ENCODE measurements at places on chromosomes 16 and 17.

- no peak for DNase-seq
Observed at GRCh38 chr17:72531729-72532128, 410.9 kb downstream of the SOX9 start.

DNA sequence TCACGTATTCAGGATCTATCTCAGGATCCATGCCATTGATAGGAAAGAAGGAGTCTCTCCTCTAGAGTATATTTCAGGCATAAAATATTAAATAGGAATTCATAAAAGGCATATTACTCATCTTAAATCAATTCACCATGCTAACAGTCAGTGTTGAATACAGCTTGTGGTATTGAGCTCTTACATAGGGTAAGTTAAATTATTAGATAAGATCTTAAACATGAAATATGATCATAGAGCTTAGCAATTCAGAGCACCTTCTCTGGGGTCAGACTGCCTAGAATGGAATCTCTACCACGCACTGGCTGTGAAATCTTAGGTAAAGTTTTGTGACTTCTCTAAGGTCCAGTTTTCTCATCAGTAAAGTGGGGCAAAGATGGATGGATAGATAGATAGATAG, 20.7 kb downstream of the MARCHF10 start:
- no peak for DNase-seq

- peak; percentile 92 for DNase-seq
Observed at GRCh38 chr16:21638573-21638975, 13.8 kb downstream of the IGSF6 start.

DNA sequence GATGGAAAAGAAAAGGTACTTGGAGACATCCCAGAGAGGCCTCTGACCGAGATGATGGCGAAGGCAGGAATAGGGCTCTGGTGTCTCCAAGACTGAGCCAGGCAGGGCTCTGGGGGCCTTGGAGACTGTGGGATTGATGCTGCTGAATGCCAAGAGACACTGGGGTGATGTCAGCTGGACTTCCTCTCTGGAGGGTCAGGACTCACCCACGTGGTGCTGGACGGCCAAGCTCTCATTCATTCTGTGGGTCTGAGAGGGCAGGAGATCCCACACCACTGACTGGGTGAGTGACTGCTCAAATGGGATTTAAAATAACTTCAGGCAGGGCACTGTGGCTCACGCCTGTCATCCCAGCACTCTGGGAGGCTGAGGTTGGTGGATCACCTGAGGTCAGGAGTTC, 64.8 kb downstream of the NT5M start:
- DNase-seq: no peak

DNA sequence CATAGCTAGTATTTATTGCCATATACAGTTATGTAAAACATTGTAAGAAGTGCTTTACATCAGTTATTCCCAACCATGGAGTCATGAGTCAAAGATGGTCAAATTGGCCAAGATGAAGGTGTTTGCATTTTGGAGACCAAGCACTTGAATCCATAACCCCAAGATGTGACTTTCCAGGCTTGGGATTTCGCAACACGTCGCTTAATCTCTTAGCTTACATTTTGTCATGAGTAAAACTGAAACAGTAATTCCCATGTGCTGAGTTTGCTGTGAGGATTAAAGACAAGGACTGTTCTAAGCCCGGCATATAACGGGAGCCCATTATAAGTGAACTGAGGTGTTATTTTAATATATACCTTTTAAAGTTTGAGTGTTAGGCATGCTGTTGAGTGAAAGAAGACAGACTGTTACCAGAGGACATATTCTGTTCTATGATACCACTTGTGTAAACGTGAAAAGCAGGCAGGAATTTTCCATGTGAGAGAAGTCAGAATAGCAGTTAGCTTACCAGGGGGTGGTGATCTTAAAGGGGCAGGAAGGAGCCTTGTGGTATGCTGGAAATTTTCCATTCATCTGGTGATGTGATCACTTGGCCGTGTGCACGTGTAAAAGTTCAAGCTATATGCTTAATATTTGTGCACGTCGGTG, 484.9 kb downstream of the WWOX start:
- DNase-seq: no peak

- peak; percentile 84 for DNase-seq
Observed at GRCh38 chr16:4315186-4316107, at the start of gene GLIS2. TSS of gene GLIS2 (plus strand) at chr16:4316067. CDS start at chr16:4332281, 16,214 bp downstream.

- DNase-seq: peak; percentile 88
Observed at GRCh38 chr16:74449470-74449869, 28.2 kb upstream of the CLEC18B start.

DNA sequence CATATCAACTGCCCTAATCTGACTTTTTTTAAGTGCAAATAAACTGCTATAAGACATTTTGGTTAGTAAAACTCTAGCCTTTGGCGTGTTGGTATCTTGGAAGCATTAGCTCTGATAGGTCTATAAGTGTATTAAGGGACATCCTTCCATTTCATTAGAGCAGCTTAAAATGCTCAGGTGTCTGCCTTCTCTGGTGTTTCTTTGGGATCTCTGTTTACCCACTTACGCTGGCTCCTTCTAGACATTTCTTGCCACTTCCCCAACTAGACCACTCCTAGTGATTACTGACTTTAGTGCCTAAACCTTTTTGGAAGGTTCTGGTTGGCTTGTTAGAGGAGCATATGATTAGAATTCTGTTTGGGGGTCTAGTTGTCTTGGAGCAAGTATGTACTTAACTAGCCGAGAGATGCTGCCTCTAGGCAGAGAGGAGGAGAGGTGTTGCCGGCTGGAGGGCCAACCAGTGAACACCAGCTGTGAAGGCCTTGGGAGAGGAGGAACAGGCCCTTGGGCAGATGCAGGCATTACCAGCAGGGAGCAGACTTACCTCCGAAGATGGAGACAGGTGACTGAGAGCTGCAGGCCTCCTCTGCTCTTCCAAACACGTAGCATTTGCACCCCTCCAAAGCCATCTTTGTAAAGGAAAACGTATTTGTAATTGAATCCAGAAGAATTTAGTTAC, 15.2 kb upstream of the CLEC18C start:
- no peak for DNase-seq

GRCh38 chr16:21626659-21627277, 25.6 kb downstream of the IGSF6 start:
- peak; percentile 98 for DNase-seq

DNA sequence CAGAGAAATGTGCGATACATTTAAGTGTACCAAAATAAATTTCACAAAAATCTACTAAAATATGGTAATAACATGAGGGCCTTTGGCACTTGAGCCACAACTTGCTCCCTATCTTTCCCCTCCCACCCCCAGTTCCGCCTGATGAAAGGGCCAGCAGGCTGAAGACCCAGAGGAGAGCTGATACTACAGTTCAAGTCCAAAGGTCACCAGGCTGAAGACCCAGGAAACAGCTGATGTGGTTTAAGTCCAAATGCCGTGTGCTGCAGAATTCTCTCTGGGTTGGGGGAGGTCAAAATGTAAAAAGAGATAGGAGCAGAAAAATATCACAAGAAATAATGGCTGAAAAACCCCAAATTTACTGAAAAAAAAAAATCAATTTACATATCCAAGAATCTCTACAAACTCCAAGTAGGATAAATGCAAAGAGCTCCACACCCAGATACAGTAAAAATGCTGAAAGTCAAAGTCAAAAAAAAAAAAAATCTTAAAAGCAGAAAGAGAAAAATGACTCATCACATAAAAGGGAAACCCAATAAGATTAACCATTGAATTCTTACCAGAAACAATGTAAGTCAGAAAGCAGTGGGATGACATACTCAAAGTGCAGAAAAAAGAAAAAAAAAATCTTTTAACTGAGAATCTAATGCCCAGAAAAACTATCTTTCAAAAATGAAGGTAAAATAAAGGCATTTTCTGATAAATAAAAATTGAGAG, 452.1 kb upstream of the ASIC2 start:
- DNase-seq: no peak

GRCh38 chr16:57208926-57209325, 22.8 kb downstream of the RSPRY1 start:
- no peak for DNase-seq

DNA sequence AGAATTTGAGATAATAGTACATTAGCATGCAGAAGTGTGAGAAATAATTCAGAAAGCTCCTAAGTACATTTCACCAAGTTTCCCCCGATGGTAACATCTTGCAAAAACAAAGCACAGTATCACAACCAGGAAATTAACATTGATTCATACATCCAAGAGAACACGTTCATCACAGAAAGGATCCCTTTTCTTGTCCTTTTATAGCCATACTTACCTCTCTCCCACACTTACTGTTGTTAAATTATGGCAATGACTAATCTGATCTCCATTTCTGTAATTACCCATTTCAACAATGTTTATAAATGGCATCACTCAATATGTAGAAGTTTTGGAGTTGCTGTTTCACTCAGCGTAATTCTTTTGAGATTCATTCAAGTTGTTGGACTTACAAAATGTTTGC, 1260.0 kb downstream of the CDH8 start:
- DNase-seq: no peak

- peak; percentile 73 for DNase-seq
Observed at GRCh38 chr16:57882792-57883191, 80.5 kb upstream of the KIFC3 start.

DNA sequence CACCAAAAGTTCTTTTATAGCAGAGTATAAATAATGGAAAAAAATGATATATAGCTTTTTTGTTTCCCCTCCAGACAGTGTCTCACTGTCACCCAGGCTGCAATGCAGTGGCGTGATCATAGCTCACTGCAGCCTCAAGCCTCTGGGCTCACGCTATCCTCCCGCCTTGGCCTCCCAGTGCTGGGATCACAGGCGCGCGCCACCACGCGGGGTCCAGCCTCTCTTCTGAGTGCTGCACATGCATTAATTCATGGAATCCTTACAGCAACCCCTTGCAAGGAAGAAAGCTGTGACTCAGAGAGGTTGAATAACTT, 18.0 kb upstream of the ZNF629 start:
- no peak for DNase-seq

GRCh38 chr17:13784434-13785095, 182.8 kb upstream of the HS3ST3A1 start:
- DNase-seq: no peak

DNA sequence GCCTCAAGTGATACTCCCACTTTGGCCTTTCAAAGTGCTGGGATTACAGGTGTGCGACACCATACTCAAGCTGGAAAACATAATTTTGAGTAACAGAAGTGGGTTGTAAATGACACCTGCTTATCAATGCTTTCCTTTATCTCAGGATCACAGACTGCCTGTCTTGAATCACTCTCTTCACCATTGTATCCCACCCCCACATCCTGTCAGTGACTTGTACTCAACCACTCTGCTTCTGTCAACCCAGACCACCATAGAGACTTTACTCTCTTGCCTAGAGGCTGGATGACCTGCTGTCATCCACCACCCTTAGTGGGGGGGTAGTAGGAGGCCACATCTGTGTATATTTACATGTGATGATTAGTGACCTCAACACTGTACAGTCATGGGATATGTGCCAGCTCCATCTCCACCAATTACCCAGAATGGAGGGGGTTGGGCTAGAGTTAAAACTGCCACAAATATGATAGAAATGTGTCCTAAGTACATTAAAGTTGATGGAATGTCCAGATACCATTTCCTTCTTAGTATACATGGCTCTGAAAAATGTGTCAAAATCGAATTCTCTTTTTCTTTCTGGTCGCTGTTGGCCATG, 338.7 kb downstream of the GRIN2A start:
- peak; percentile 11 for DNase-seq

GRCh38 chr16:56910654-56911539, 21.0 kb upstream of the HERPUD1 start:
- peak; percentile 88 for DNase-seq

DNA sequence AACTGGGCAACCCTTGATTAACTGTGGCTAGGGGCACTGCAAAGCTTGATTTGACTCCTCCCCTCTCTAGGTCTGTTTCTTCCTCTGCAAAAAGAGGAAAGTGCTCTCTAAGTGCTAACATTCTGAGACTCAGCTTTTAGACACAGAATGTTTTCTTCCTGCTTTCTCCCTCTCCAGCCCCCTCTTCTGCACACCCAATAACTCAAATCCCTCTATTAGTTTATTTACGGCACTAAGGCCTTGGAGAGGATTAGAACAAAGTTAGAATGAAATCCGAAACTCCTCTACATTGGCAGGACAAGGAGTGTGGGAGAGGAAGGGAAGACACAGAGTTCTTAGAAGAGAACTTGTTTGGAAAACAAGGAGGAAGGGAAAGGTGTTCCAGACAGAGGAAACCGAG, 3.3 kb upstream of the SBK1 start:
- no peak for DNase-seq

GRCh38 chr17:73184136-73184993, 8.5 kb upstream of the COG1 start:
- no peak for DNase-seq

- DNase-seq: no peak
Observed at GRCh38 chr17:81655378-81656117, 794 bp downstream of the PDE6G start.

DNA sequence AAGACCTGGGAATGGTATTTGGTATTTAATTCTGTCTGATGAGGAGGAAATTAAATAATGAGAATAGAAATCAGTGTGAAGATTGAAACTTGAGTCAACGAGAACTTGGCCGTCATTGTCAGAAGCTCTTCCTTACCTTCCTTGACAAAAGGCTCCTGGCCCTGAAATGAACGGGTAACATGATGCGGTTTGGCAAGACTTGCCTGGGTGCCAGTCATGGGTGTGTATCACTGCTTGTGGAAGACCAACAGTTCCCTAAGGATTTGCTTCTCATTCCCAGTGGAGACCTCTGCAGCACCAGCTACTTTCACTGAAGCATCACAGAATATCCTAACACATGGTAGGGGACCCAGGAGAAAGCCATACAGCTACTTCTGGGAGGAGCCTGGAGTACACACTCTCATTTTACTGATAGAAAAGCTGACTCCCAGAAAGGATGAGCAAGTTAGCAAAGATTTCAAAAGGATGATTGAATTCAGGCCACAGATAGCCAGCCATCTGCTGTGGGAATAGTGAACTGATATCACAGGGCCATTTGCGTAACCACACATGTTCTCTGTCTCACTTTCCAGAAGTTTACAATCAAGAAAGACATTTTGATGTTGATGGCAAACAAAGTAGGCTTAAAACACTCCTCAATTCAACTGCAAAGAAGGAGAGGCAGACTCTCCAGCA, 258.1 kb upstream of the SALL1 start:
- DNase-seq: peak; percentile 43

- DNase-seq: peak; percentile 29
Observed at GRCh38 chr17:15963670-15964110, 18.8 kb downstream of the ADORA2B start.

- DNase-seq: no peak
Observed at GRCh38 chr17:65942592-65942991, 249.3 kb downstream of the CEP112 start.

- DNase-seq: peak; percentile 62
Observed at GRCh38 chr16:66364117-66364958, 2.2 kb upstream of the CDH5 start.

GRCh38 chr16:50808929-50809538, 67.1 kb downstream of the CYLD start:
- DNase-seq: no peak

DNA sequence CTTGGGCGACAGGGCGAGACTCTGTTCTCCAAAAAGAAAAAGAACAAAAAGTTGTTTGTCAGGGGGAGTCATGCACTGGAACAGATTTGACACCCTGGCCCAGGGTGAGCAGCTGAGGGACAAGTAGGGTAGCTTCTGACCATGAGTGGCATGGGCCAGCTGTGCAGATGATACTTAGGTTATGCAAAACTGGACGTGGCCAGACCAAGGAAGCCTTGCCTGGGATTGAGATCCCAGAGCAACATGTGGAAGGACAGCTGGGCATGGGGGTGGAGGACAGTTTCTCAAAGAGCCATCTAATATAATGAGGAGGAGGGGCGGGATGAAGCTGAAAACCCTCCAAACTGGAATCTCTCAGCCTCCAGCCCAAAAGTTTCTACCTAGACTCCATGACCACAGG, 19.6 kb upstream of the SLC35B1 start:
- no peak for DNase-seq

All from GM23248 (cell line).